Inflammatory macrophage treated with lipopolysaccharide for 4 hours (primary cell): ENCODE measurements at places on chromosomes 1 and 21.

- peak; percentile 65 for DNase-seq
These were observed 6.7 kb upstream of the HUNK start for GRCh38 chr21:31866077-31866511.

DNA sequence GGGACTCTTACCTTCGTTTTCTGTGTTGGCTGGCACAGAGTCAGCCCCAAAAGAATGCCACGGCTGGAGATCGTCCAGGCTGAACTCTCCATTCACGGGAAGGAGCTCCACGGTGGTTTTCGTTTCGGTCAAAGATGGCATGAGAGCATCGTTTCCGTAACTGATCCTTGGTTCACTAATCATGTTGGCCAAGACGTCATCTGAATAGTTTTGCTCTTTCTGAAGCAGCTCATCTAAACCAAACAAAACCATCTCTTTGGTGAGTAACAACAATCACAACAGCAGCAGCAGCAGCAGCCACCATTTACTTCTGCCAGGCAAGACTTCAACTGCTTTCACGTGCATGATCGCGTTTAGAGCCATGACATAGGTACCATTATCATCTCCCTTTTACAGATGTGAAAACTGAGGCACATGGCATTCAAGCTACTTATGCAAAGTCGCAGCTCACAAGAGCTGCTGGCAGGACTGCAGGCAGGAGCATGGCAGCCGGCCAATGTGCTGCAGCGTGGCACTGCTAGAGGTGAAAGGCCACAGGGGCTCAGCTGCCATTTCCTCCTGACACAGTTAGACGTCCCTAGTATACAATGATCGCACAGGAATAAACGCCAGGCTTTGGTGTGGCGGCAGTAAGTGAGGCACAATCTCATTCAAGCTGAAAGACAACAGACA is 177.1 kb downstream of the GABPA start:
- no peak for DNase-seq

- DNase-seq = no peak
These were observed 4.3 kb upstream of the GNG5 start for GRCh38 chr1:84510668-84511067.

DNA sequence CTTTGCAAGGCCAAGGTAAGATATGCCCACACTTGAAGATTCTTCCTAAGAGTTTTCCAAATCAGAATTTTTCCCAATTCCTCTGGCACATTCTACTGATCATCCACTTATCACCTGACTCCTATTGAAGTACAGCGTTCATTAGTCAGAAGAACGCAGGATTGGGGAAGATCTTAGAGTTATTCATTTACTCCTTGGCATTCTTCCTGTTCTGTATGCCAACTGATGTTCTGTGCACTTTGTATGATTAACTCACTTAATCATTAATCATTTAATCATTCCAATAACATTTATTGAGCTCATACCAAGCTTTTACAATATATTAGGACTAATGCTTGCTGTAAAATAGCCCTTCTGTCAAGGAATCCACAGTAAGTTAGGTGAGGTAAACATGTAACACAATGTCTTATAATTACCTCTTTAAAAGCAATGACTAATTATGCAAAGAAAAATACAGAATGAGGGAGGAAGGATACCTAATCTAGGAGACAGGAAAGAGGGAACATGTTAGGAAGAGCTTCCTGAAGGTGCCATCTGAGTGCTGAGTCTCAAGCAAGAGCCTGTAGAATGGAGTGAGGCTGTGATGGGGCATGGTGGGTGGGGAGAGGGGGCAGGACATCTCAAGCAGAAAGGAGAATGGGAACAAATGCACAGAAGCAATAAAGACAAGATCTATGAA is 71.1 kb upstream of the DPT start:
- DNase-seq = no peak

DNA sequence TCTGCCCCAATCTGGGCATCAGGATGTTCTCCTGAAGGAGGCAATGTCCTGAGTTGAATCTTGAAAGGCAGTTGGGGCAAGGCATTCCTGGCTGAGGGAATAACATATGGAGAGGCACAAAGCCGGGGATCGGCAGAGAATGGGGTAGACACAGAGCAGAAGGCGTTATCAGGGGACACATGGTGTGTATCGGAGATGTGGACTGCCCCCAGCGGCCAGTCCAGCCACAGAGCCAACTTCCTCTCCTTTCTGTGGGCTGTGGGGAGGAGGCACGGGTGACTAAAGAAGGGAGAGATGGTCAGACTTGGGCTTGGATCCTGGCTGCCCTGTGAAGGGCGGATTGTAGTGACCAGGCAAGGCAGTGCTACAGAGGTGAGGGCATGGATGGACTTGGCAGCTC is 32.1 kb downstream of the FOXD2 start:
- DNase-seq = no peak

DNA sequence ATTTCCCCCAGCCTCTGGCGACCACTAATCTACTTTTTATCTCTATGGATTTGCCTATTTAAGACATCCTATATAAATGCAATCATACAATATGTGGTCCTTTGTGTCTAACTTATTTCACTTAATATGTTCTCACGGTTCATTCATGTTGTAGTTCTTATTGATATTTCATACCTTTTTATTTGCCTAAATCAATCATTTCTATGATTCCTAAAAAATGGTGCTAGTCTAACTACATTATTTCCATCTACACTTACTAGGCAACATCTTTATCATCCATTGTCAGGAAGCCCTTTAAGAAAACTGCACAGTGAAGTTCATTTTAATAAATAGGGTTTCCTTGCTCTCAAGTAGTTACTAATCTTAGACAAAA is 380 bp upstream of the FBXO28 start:
- no peak for DNase-seq

DNA sequence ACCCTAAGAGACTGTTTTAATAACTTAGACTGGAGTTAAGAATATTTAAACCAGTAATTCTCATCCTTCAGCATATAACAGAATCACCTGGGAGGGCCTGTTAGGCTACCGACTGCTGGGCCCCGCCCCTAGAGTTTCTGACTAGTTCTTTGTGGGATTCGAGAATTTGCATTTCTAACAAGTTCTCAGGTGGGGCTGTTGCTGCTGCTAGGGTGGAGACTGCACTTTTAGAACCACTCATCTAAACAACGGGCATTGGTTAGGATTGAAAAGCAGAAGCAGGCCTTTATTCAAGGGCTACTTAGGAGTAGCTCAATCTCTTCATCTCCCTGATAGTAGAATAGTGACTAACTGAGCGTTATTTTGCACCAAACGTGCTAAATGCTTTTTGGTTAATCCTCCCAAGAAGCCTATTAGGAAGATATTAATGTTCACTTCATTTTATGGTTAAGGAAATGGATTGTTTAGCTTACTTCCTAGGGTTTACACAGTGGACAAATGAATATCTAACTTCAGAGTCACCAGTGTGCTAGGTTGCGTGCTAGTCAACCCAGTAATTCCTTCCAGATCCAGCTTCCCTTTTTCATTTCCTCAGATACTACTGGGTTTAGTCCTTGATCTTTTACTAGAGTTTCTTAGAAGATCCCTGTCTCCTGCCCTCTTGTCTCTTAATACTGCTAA is 31.1 kb upstream of the UAP1 start:
- DNase-seq = peak; percentile 58

GRCh38 chr1:53545663-53546408 is 86.6 kb downstream of the DMRTB1 start:
- DNase-seq = no peak

DNA sequence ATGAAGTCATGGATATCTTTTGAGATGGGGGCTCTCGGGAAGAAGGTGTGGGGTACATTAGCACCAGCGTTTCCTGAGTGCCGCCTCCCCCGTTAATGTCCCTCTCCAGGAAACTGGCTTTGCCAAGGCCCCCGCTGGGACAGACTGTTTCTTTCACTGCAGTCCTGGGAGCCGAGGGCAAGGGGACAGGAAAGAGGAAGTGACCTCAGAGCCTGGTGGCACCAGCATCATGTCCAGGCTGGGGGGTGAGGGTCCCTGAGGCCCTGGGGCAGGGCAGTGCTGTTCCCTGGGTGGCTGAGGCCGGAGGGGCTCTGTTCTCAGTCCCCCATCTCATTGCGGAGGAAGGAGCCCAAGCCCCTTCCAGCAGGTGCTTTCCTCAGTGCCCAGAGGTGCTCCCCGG is 5.8 kb downstream of the PFKL start:
- DNase-seq = no peak

- no peak for DNase-seq
These were observed 670 bp downstream of the COX20 start for GRCh38 chr1:244836135-244836521.

DNA sequence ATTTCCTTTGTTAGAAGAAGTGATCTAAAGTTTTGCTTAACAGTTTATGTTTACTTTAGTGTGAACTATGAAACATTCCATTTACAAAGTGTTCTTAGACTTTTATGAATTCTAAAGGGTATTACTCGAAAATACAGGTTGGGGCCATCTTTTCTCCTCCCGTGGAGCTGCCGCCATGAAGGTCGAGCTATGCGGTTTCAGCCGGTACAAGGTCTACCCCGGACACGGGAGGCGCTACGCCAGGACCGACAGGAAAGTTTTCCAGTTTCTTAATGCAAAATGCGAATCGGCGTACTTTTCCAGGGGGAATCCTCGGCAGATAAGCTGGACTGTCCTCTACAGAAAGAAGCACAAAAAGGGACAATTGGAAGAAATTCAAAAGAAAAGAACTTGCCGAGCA is 39.8 kb downstream of the DENND1B start:
- DNase-seq = no peak
